Stimulated activated CD4-positive, alpha-beta T cell treated with anti-CD3 and anti-CD28 coated beads, Interleukin-15, amount 100 ng/mL, for 48 hours (primary cell): ENCODE measurements at places on chromosomes 1 and 21.

DNA sequence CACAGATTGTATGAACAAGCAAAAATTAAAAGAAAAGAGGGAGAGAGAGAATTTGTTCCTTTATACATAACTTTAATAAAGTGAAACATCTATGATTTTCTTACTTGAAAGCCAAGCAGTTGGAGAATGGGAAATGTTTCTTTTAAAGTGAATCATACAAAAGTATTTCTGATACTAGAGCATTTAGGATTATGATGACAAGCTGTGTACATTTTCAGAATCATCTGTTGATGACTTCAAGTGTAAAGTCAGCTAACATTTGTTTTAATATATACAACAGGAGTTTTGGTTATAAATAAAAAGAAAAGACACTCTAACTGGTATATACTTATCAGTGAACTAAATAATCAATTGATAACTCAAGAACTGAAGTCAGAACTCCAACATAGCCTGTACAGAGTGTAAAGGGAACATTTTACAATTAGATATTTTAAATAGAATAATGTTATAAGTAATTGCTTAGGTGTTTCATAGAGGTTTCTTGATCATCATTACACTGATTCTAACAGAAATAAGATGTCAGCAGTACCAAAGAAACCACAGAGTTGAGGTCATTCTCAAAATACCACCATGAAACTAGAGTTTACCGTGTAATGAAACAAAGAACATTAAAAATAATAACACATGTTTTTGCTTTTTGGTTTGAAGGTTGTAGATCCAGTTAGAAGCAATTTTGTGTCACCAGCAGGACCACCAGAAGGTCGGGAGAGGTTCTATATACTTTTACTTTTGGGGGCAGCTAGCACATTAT, 103.4 kb downstream of the COL24A1 start:
- DNase-seq = no peak

DNA sequence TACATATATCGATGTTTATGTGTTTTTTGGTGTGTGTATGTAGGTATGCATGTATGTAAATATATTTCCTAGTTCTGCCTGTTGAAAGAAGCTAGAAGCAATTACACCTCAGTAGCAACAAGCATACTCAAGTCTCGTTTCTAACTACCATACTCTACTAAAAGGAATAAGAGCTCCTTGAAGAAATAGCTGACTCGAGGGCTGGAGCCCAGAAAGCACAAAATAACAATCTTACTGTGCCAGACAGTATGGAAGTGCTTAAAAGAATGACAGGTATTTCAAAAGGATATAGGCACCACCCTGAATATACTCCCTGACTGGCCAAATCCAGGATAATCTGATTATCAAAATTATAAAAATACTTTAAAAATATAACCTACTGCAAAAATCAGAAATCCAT, 23.2 kb downstream of the FUBP1 start:
- DNase-seq = no peak

- DNase-seq = no peak
Observed at GRCh38 chr21:45983981-45984551, 2.5 kb downstream of the COL6A1 start.

DNA sequence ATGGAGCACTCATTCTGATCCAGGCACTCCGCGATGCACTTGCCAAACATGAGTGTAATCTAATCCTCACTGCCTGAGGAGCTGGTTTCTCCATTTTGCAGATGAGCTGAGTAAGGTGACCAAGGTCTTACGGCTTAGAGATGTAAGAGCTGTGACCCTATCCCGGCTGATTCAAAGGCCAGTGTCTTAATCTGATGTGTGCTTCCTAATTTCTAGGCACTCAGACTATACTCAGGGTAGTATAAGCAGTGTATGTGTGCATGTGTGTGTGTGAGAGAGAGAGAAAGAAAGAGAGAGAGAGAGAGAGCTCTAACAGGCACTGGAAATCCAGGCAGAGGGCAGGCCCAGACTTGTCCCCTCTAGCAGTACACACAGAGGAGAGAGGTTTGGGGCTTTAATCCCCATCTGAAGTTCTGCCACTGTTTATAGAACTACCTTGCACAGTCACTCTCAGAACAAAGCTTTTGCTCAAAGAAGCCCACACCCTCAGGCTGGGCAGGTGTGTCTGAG, 188.2 kb downstream of the ZBTB18 start:
- DNase-seq = no peak

GRCh38 chr1:17520041-17520440, 19.5 kb upstream of the ARHGEF10L start:
- DNase-seq = no peak
